Urinary bladder (tissue), 4 donors: ENCODE measurements at places on chromosomes 3 and 15.

DNA sequence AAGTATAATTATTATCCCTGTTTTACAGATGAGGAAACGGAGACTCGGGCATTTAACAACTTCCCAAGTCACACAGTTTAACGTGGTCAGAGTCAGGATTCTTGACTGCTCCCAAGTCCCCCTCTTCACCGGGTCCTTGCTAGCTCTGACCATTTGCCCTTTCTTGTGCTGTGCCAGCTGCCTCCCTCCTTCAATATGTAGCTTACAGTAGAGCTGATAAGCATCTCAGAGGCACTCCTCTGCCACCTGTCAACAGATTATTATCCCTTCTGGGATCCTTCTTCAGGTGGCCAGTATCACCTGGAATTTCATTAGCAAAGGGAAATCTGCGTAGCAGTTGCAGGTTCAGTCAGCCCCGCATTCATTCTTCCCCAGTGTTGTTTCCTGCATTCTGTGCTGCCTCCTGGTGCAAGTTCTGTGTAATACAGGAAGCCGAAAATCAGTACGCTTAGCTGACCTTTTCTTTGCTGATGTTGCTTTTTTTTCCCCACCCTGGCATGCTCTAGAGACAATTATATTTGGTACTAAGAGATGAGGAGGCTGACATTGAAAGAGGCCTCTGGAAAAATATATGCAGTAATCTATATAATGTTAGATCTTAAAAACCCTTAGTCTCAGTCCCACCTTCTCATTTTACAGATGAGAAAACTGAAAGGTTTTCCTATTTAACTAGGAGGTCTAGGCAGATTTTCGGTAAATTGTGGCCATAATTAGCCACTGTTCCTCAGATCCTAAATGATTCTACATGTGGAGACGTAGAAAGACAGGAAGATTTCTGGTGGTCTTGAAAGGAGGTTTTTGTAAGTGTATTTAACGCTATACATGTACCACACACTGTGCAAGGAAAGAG lies 24.8 kb downstream of the TMOD2 start:
- no peak for DNase-seq

DNA sequence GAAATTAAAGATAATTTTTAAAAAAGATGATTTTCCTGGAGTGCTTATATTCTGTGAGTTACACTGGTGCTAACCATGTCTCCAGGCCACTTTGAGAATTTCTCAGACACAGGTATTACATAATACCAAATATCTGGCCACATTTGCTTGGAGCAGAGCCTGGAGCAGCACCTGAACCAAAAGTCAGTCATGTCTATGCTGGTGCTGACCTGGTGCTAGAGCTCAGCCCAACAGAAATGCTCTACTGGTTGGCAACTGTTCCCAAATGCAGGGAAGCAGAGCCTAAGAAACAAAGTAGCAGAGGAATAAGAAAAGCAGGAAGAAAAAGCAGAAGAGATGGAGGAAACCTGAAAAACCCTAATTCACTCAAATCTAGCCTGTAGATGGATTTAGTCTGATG lies 135.7 kb upstream of the SLC7A14 start:
- no peak for DNase-seq

DNA sequence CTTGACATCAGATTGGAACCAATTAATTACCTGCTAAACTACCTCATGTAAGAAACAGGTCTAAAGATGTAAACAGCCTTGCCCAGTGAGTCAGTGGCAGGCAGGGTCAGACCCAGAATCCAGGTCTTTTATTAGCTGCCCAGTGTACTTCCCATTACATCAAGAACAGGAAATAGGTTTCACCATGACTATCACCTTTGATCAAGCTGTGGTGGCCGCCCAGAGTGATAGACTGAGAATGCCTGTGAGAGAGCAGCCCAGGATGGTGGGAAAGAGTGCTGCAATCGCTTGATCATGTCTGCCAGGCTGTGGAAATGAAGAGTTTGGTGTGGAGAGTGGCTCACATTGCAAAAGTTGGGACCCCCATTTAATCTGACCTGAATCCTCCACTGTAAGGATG lies 61.3 kb upstream of the PIAS1 start:
- DNase-seq, result no peak

GRCh38 chr3:192812743-192813383 lies 85.5 kb upstream of the FGF12 start:
- DNase-seq, result peak; percentile 53

- DNase-seq, result no peak
Measured at GRCh38 chr3:97958396-97958795, 13.8 kb downstream of the RIOX2 start.

- no peak for DNase-seq
Measured at GRCh38 chr3:25533399-25533798, 105.3 kb downstream of the RARB start.

DNA sequence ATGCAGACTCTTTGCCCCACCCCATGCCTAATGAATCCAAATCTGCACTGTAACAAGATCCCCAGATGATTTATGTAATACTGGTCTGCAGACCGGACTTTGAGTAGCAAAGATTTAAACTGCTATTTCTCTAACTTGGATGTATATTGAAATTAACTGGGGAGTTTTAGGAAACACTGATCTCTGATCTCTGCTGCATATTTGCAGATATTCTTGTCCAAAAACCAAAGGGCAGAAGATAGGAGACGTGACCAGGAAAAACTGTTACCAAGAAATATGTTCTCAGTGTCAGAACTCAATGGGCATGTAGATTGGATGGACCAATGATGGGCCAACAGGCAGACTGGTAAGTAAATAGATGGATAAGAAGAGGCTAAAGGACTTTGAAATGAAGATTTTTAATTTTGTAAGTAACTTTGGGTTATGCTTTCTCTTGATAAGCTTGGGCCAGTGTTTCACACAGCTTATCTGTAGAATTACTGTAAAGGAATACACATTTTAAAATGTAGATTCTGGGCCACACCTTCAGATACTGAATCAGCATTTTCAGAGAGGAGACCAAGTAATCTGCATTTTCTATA lies 64.5 kb upstream of the TP63 start:
- DNase-seq, result no peak
